ENCODE measurements at places on chromosomes 1 and 21.

- DNase-seq: no peak
Measured at GRCh38 chr1:26858160-26858559, 4.8 kb upstream of the SFN start.

GRCh38 chr1:209241487-209241886, 342.0 kb upstream of the CAMK1G start:
- DNase-seq: no peak

DNA sequence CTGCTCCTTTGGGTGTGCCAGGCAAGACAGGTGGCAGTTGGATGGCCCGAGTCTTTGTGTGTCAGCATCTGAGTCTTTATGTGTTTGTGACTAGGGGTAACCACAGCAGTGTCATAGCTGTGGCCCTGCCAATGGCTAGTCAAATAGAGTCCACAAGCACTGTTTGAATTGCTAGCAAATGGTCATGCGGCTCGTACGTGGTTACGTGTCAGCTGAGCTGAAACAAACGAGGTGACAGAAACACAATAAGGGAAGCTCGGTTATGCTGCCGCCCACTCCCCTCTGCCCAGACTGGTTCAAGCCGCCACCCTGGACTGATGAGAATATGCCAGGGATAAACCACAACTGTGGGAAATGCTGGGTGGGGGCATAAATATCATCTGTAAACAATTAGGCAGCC, 174.3 kb upstream of the LMO4 start:
- no peak for DNase-seq

- no peak for DNase-seq
Measured at GRCh38 chr1:200224315-200224714, 185.5 kb downstream of the ZNF281 start.

DNA sequence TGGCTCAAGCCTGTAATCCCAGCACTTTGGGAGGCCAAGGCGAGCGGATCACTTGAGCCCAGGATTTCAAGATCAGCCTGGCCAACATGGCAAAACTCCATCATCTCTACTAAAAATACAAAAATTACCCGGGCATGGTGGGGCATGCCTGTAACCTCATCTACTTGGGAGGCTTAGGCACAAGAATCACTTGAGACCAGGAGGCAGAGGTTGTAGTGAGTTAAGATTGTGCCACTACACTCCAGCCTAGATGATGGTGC, 12.0 kb downstream of the PALMD start:
- DNase-seq: no peak

- no peak for DNase-seq
Measured at GRCh38 chr21:44872649-44873355, 688 bp downstream of the PTTG1IP start.

DNA sequence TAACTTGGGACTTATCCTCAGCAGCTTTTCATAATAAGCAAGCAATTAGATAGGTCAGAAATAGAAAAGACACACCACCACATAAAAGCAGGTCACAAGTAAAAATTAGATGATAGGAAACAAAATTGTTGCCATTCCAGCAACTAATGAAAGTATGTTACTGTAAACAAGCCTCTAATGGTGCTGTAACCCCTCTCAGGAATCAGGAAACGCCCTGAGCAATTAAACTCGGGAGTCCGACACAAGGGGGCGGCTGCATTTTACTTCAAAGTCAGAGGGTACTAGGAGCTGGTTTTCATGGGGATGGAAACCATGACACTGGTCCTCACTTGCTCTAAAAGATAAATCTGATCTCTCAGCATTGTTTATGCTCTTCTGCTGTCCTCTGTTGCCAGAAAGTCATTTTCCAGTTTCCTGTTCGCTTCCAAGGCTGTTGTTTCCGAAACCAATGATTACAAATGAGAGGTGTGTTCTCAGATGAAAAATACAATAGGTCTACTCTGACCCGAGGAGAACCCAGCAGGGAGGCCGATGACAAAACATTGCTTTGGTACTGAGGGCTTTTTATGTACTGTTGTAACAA, 93.4 kb downstream of the TGFBR3 start:
- no peak for DNase-seq

DNA sequence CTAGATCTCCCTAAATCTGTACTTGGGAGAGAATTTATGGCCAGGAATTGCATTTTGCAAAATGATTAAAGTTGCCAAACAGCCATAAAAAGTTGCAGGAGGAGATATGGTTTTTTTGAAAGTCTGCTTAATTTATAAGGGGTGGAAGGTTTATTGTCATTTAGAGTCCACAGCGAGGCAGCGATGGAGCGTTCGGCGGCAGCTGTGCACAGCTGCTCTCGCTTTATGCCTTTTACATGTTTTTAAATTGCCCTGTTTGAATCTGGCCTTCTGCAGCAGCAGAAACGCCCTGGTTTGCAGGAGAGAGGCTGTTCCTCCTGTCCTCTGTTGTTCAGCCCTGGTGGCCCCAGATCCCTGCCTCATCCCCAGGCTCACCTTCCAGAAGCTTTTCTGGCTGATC, 144.9 kb upstream of the POU3F1 start:
- DNase-seq: no peak

DNA sequence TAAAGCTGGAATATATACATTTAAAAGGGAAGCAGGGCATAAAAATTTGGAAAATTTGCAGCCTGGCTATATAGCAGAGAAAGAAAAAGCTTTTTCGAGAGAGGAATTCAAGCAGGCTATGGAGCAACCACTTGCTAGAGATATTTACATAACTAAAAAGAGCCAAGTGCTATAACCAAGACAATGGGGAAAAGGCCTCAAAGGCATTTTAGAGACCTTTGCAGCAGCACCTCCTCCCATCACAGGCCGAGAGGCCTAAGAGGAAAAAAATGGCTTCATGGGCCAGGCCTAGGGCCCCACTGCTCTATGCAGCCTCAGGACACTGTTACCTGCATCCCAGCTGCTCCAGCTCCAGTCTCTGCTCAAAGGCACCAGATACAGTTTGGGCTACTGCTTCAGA, 37.0 kb downstream of the CAPN9 start:
- DNase-seq: no peak

- peak; percentile 74 for DNase-seq
Measured at GRCh38 chr1:50977575-50978143, 7.6 kb downstream of the CDKN2C start.

- DNase-seq: no peak
Measured at GRCh38 chr21:34722684-34723300, 54.0 kb downstream of the CLIC6 start.

- no peak for DNase-seq
Measured at GRCh38 chr1:201217851-201218250, 27.2 kb downstream of the IGFN1 start.

DNA sequence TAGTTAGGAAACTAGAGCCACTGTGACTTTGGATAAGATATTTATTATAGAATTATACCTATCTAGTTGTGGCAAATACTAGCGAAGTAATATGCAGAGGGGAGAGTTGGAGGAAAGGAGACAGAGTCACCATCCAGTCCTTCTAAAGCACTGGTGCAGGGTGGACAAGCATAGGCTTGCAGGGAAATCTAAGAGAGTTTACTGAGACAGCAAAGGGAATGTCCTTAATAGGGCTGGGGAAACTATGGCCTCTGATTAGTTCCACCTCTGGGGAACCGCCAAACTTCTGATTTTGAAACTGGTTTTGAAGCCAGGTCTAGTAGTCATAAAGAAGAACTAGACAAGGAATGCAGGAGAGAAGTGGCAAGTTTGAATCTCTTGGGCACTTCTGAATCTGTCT, 407.9 kb downstream of the VAV3 start:
- DNase-seq: no peak

DNA sequence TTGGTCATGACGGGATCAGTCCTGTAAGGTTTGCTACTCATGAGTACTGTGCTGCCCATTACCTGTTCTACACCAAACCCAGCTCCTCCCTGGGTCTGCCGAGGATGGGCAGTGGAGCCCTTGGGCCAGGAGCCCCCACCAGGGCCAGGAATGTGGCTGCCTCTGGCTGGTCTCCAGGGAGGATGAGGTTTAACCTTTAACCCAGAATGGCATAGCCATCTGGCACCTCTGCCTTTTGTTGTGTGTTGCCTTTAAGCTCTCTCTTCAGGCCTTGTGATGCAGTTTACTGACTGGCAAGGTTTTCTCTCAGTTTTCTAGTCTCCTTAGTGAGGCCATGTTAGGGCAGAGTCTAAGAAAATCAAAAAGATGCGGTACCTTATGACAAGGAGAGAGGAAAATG, 38.6 kb downstream of the SIPA1L2 start:
- DNase-seq: no peak

- no peak for DNase-seq
Measured at GRCh38 chr1:168134642-168135041, 2.1 kb downstream of the GPR161 start.

DNA sequence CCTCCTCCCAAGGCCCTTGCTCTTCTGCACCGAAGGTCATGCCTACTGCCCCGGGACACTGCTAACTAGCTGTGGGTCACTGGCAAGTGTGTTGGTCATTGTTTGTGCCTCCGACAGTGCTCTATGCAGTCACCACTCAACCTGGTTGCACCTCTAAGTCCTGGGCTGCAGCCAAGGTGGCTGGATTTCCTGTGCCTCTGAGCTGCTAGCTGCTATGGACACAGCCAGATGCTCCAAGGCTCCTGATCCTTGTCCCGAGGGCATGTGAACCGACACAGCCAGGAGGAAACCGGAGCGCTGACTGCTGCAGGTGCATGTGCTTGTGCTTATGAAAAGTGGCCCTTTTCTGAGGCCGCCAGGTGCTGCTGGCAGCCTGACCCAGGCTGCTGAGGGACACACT, 14.7 kb upstream of the SPOCD1 start:
- DNase-seq: peak; percentile 36

- DNase-seq: no peak
Measured at GRCh38 chr1:8600336-8600735, 217.1 kb downstream of the RERE start.

DNA sequence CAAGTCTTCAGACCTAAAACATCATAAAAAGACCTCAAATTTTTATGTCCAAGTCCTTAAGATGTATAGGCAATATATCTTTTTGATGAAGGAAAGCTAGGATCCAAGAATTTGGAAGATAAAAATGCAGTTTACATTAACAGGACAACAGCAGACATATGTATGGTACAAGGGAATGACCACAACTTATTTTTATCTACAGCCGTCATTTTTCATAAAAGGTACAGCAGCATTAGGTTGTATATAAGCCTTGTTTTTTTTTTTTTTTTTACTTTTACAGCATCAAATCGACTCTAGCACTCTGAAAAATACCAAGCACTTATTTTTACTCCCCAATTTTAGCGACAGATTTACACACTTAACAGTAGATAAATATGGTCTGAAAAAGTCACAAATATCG, 1.3 kb downstream of the SRSF10 start:
- no peak for DNase-seq

DNA sequence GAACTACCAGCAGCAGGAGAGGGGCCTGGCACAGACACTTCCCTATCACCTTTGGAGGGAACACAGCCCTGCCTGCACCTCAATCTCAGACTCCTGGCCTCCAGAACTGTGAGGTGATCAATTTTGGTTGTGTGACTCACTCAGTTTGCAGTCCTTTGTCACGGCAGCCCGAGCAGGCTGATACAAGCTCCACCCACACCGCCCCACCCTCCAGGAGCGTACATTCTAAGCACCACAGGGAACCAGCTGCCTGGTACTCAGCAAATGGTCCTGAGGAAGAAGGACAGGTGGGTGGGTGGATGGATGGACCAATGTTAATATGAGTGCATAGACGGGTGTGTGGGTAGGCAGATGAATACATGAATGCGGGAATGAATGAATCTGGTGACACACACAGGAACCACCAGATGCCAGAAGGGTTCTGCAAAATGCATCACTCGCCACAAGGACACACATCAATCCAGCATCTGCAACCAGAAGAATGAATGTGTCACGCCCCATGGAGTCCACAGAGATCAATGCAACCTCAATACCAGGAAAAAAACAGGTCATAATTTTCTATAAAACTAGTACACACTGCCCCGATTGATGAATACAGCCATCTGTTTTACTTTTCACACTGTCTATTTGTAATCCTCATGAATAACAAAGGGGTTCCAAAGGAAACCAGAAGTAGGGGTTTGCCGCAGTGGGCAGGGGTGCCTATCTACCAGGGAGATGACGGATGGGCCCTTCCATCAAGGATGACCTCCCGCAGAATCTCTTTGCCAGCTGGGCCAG, 284.5 kb downstream of the NPHP4 start:
- DNase-seq: no peak

DNA sequence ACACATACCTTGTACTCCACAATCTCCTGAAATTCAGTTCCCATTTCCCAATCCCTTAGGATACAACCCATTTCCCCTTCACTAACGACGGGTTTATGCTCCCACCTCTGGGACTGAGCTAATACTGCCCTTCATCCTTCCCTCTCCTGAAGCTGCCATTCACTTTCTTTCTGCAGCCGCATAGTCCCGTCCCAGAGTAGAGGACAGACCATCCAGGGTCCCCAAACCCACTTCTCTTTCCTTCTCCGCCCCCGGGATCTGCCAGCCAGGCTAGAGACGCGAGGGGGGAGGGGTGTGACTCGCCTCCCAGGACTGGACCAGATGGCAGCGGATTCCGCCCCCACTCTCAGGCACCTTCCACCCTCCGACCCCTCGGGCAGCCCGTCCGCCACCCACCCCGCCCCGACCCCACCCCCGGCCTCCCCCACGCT, 679 bp downstream of the ABL2 start:
- no peak for DNase-seq

DNA sequence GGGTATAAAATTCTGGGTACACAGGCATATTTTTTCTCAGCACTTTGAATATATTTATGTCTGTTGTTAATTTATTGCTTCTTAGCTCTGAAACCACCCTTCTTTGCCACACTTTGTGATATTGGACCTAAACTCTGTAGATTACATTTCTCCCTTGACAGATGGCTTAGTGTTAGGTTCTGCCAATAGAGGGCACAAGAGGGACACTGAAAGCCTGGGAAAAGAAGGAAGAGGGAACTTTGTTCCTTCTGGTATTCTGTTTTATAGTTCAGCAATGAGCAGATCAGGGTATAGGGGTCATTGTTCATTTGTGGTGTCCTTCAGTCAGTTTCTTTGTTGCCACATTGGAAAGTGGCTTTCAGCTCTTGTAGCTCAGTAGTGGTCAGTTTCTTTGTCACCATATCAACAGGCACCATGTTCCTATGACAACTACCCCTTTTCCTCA, 423.5 kb upstream of the PROX1 start:
- peak; percentile 9 for DNase-seq

DNA sequence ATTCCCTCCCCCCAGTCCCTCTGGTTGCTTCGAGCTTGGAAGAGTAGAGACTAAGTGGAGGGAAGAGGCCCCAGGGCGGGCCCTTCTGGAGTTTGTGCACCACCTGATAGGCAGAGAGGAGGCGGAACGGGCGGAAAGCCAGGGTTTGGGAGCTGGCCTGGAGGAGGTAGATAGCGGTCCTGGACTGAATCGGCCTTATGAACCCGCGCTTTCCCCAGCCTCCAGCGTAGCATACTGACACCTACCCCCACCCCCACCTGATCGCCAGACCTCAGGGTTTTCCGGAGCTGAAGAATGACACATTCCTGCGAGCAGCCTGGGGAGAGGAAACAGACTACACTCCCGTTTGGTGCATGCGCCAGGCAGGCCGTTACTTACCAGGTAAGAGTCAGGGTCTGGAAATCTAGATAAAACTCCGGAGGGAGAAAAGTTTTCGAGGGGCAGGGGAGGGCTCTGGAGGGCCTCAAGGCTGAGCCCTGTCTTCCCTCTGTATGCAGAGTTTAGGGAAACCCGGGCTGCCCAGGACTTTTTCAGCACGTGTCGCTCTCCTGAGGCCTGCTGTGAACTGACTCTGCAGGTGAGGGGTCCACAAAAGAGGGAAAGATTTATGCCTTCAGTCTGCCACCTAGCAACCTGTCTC, 705 bp downstream of the UROD start:
- DNase-seq: peak; percentile 84

- DNase-seq: no peak
Measured at GRCh38 chr1:81662913-81663526, 137.7 kb upstream of the ADGRL2 start.

GRCh38 chr1:59879996-59880505, 46.5 kb downstream of the CYP2J2 start:
- DNase-seq: no peak
